CD4-positive, alpha-beta T cell treated with Interleukin-6 at 100 ng/mL for 8 hours (primary cell): ENCODE measurements at places on chromosomes 3 and 15.

- no peak for DNase-seq
These were observed 33.7 kb downstream of the RTP4 start for GRCh38 chr3:187401856-187402255.

DNA sequence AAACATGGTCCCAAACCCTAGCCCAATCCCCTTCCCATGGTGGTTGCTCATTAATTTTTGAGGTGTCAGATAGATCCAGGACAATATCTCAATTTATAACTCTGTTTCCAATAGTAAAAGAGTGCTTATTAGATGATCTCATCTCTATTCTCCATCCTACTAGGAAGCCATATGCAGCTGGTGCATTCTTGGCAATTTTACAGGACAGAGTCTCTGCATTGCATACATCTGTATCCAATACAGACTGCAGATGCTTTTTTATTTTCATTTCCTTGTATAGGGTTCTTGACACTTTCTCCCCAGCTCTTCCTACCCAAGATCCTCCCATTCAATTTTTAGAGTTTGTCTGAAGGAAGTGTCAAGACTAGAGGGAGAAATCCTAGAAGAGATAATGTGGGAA, 194.8 kb upstream of the DPH6 start:
- no peak for DNase-seq

- DNase-seq: no peak
These were observed 68.9 kb upstream of the BOC start for GRCh38 chr3:113142476-113142875.

DNA sequence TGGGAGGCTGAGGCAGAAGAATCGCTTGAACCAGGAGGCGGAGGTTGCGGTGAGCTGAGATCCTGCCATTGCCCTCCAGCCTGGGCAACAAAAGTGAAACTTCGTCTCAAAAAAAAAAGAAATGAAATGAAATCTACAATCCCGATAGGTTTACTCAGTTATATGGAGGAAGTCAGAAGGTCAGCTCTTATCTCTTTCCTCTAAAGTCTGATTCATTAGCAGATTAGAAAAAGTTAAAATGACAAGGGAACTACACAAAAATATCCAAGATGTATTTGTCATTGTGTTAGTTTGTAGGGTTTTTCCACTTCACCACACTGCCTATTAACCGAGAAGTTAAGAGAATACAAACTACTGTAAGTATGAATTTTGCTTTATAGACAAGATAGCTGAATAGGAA, 420.6 kb downstream of the SHQ1 start:
- DNase-seq: no peak

DNA sequence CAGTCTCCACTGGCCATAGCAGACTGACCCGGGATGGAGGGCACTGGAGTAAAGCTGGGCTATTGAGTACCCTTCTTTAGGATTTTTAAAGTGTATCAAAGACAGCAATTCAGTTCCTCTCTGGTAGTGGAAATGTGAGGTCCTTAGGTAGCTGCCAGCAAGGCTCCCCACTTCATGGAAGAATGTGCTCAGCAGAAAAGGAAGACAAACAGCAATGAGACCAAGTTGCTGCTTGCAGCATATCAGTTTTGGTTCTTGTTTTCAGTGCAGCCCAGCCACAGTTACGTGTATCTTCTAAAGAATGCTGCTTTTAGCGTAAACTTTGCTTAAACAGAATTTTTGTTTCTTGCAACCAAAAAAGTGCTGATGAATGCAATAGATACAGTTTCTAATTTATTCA, 374.0 kb upstream of the CBLB start:
- no peak for DNase-seq

DNA sequence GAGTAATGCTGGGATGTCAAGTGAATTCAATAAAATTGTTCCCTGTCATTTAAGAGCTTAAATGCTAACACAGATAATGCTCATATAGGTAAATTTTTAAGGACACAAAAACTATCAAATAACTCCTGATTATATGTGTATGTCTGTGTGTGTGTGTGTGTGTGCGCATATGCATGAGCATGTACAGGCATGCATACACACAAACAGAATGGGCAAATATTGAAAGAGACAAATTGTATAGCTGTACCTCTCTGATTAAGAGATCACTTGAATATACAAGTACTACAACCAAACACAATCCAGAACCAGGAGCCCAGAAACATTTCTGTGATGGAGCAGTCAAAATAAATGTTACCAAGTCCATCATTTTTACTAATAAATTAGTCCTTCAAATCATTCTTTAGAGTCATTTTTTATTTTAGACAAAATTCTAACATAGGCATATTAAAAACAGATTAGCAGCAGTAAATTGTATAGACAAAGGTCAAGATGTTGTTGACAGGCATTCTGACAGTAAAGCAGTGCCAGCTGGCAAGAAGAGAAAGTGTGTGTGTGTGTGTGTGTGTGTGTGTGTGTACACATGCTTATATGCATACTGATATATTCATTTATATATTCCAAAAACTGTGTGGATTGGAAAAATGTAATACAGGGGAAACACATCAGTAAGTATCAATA, 145.3 kb downstream of the CD47 start:
- no peak for DNase-seq

GRCh38 chr15:66572146-66572545, 6.3 kb upstream of the LCTL start:
- no peak for DNase-seq

DNA sequence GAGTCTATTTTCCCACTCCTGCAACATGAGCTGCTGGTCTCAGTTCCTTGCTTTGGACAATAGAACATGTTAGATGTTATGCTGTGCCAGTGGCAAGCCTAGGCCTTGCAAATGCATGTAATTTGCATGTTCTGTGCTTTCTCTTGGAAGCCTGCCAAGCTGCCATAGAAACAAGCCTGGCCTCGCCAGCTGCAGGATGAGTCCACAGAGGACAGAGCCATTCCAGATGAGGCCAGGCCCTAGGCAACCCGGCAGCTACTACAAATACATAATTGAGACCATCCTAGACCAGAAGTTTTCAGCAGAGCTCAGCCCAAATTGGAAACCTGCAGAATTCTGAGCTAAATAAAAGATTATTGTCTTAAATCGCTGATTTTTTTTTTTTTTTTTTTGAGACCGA, 39.6 kb downstream of the TRIM69 start:
- no peak for DNase-seq

DNA sequence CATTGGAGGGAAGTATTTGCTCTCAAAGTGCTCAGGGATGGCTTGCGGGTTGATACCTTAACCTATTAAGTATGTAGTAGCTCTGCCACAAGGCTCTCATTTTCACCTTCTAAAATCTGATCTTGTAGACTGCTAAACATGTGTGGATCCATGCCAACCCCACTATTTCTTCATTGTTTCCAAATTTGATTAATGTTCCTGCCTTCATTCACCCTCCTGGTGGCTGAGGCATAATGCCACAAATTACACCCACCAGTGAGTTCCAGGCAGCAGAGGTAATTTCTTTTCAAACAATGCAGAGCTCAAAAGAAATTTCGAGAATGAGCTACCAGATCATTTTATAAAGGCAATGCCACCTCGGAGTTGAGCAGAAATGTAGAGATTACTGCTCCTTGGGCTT, 71.0 kb downstream of the EDEM1 start:
- DNase-seq: no peak
